ENCODE measurements at places on chromosomes 13 and 19. TPM values are rescaled to one million over a fixed set of nuclear protein-coding genes. Genes with fewer than 3 reads are reported as not detected.

Gene ZNF426
- 19.5 TPM for total RNA-seq

Gene ZNF90
- total RNA-seq: 2.5 TPM

Gene ATP8A2
- 0.89 TPM for total RNA-seq

Gene ZFP28
- 9.0 TPM for total RNA-seq

Gene TBCB
- total RNA-seq: 129 TPM

Gene FFAR1
- total RNA-seq: 0.04 TPM

Gene TNFSF11
- total RNA-seq: 0.04 TPM

Gene ZNF723
- total RNA-seq: not detected

Gene CLEC17A
- not detected for total RNA-seq

Gene HSPB6
- 46.7 TPM for total RNA-seq

Gene CRTC1
- 4.3 TPM for total RNA-seq

Gene SMIM17
- 0.93 TPM for total RNA-seq

Gene CGB3
- 0.22 TPM for total RNA-seq

Gene KLK2
- not detected for total RNA-seq

Gene FFAR2
- 0.22 TPM for total RNA-seq

Gene PCDH8
- total RNA-seq: 0.44 TPM

Gene NUP62
- 37.6 TPM for total RNA-seq

Gene METTL21C
- total RNA-seq: 35.8 TPM

Gene KDM4B
- total RNA-seq: 8.1 TPM

Gene EBI3
- total RNA-seq: 0.53 TPM

Gene ACTMAP
- 1.2 TPM for total RNA-seq

Gene MYH14
- total RNA-seq: 11.3 TPM

Gene SLC5A5
- total RNA-seq: not detected

Gene CCL25
- total RNA-seq: not detected

Gene TEKTIP1
- 0.49 TPM for total RNA-seq

Gene TFPT
- 16.6 TPM for total RNA-seq

Gene ALOX5AP
- total RNA-seq: 3.6 TPM

Gene SERPINE3
- not detected for total RNA-seq

Gene BEST2
- total RNA-seq: not detected

Gene MATK
- total RNA-seq: 0.62 TPM

Gene PSG1
- total RNA-seq: 0.80 TPM

Measured in muscle of leg (tissue), 16 donors.